Epithelial cell of proximal tubule (primary cell): ENCODE measurements at places on chromosomes 13 and 19.
A peak's percentile ranks its signal among the peaks of the same experiment; 100 is the strongest.

GRCh38 chr19:916645-917322 is 349 bp upstream of the KISS1R start:
- no peak for DNase-seq

GRCh38 chr13:47332149-47332548 is 435.3 kb upstream of the HTR2A start:
- peak; percentile 44 for DNase-seq

DNA sequence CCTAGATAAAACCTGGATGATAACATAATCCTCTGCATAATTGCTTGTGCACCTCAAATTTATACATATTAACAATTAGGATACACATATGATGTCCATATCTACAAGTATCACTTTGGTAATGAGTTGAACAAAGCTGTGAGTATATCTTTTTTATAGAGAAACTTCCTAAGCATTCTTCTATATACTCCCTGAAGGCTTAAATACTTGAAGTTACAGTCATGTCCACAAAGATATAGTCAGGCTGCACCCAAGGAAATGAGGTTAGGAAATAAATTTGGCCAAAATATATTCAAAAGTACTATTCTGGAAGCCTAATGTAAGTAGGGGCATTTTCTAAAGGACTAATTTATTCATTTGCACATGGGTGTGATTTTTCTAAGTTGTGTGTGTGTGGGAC is 761.5 kb downstream of the PCDH9 start:
- no peak for DNase-seq

- DNase-seq, result no peak
Measured at GRCh38 chr19:2726904-2727639, 5.9 kb upstream of the DIRAS1 start.

GRCh38 chr13:30126903-30127428 is 180.4 kb downstream of the KATNAL1 start:
- DNase-seq, result no peak

DNA sequence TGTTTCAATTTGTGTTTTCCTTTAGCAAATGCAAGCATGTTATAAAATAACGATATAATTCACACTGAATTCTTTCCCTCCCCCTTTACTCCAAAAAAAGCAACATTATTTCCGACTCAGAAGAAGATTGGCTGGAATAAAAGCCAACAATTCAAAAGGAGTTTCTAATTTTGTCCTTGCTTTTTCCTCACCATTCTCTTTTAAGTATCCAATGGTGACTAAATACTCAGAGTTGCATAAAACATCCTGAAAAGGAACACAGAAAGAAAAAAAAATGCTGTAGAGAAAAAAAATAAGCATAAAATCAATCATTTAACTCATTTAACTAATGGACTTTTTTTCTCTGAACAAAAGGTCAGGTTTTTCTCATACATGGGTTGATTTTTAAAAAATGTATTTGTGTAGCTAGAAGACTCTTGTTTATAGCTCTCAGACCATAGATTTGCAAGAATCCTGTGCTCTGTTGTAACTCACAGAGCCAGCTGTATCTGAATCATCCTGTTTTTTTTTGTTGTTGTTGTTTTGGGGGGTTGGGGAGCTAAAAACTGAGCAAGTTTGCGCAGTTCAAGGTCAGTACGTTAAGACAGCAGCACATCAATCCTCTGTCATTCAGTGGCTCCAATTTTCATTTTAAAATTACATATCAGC is 108.1 kb downstream of the PCDH17 start:
- no peak for DNase-seq

DNA sequence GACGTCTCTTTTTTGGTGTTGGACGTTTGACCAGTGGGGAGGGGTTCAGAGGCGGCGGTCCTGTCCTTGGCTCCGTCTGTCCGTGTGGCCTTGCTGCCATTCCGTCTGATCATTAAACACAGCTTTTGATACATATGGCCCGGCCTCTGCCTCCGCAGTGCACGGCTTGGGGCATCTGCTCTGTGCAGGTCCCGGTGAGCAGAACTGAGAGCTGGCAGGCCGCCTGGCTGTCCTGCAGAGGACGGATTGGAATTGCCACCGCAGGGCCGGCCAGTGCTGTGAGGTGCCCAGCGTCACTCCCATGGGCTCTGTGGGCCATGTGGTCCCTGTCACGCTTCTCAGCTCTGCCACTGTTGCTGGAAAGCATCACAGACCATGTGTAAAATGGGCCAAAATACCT is 5.4 kb upstream of the TMPRSS9 start:
- DNase-seq, result no peak
